Fibroblast of gingiva (primary cell): ENCODE measurements at places on chromosomes 4 and X.

DNA sequence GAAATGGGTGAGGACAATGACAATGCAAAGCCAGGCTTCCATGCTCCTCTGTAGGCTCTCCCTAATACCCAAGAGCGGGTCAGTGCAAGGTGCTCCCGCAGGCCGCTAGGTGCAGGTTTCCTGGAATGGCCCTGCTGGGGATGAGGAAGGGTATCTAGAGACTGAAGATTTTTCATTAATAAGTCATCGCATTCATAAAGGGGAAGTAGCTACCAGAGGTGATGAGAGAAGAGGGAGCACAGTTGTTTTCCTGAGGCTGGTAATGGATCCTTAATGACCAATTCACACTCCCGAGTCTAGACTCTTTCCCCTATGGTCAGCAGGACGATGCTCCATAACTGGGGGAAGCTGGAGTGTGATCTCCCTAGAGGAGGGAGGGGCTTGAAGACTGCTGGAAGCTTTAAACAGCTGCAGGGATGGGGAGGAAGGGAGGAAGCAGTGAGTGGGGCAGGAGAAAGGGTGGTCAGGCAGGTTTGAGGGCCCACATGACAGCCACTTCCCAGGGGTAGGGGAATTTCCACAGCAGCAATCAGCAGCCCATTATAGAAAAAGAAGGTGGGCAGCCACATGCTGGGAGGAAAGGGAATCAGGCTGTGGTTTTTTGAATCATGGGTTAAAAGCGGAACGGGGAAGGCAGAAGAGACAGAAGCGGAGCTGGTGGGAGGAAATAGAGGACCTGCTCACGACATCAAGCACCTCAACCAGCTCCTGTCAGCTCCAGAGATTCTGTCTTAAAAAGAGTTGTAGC lies 10.2 kb upstream of the ATP6AP2 start:
- DNase-seq, result no peak

DNA sequence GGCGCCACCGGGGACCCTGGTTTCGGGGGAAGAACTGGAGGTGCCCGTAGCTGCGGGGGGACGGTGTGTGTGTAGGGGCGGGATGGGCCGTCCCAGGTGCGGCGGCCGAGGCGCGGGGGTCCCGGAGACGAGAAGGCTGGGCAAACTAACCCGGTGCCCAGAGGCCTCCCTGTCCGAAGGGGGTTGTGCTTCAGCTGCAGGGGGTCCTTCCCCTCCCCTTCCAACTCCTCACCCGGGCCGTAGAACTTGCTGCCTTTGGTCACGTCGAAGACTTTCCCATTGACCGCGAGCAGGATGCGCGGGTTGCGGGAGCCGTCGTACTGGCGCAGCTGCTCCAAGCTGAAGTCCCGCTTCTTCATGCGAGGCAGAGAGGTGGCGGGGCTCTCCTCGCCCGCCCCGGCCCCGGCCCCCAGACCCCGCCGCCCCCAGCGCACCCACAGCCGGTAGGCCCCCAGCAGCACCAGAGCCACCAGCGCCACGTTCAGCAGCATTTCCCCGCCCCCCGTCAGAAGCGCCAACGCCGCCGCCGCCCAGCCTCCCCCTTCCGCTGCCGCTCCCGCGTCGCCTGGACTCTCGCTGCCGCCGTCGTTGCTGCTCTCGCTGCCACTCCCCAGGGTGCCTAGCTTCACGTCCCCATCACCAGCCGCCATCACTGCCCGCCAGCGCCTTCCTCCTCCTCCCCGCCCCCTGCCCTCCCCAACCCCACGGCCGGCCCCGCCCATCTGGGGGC lies at the start of gene PGRMC2:
Gene PGRMC2 (minus strand): TSS at position 673 of the 730 bp plus-strand sequence. CDS start 23 bp downstream, at position 650.
- peak; percentile 35 for DNase-seq

- DNase-seq, result no peak
These were observed 2.8 kb downstream of the AMELX start for GRCh38 chrX:11296051-11296450.

DNA sequence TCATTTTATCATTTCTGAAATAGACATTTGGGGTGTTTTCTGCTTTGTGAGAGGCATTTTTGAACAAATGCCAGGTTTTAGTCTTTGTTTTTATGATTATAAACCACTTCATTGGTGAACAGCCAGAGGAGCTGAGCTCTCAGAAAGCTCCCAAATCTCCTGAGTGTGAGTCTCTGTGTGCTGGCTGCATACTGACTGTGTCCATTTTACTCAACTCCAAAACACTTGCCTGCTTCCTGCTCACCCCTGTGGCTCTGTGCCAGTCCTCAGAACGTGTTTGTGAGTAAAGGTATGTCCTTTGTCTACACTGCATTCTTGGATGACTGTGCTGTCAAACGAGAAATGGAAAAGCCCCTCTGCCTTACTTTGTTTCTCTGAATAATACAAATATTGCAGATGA lies 5.4 kb upstream of the LRAT start:
- no peak for DNase-seq

DNA sequence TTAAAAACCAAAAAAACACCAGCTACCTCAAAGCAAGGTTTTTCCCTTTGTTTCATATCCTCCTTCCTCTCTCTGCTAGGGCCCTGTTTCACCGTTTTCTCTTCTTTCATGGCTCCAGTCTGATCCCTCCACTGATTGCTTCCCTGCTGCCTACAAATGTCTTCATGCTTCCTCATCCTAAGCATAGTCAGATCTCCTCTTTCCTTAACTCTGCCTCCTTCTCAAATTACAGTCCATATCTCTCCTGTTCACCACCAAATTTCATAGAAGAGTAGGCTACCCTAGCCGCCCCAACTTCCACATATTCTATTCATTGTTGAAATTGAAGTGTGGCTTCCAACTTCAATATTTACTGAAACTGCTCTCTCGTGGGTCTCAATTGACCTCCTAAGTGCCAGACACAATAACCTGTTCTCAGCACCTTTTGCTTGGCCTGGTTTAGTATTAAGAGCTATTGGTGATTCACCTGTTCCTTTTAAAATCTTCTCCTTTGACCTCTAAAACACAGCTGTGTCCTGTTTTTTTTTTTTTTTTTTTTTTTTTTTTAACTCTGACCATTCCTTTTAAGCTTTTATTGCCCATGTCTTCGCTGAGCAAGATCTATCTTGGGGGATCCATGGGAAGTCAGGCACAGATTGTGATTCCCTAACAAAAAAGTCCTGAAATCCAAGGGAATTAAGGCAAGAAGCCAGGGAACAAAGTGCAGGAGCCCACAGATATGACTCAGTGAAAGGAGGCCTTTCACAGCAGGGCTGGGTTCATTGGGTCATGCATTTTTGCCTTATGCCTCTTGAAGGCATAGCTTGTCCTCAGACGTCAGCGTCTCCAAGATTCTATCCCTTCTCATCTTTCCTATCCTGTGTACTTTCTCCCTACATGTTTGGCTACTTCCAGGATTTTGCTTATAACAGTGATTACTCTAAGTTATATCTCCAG lies 85.4 kb downstream of the RPS3A start:
- peak; percentile 79 for DNase-seq

GRCh38 chr4:168487282-168488035 lies 7.2 kb upstream of the DDX60L start:
- DNase-seq, result no peak

GRCh38 chr4:5137927-5138326 lies 86.6 kb downstream of the STK32B start:
- no peak for DNase-seq

DNA sequence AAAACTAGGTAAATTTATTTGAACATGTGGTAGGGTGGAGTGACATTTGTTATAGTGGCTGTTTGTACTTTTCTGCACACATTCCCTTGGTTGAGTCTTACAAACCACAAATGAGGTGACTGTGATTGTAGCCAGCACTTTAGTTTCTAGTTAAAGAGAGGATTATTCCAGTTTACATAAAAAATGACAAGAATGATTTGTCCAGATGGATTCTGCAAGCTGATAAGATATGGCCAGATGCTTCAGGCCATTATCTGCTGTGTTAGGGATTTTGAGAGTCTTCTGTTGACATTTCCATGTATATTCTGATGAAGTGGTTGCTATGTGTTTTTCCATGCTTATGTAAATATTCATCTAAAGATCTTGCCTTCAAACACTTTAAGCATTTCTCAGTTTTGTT lies 31.0 kb upstream of the PDE5A start:
- peak; percentile 2 for DNase-seq

- DNase-seq, result no peak
These were observed 227.0 kb downstream of the C4orf33 start for GRCh38 chr4:129322920-129323319.

DNA sequence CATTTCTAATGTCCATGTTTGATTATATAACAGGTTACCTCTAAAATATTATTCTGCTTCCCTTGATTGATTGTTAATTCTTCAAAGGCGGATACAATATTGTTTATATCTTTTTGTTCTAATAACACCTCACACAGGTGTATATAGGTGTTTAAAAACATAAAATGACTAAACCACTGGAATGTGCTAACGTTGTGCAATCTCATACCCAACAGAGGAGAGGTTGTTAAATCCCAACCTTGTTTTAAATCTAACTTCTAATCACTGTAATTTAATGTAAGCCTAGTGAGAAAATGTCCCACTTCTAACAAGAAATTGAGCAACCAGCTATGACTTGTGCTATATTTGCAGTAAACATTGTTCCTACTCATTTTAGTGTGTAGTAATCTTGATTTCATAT lies 1.3 kb downstream of the ODAM start:
- DNase-seq, result no peak

DNA sequence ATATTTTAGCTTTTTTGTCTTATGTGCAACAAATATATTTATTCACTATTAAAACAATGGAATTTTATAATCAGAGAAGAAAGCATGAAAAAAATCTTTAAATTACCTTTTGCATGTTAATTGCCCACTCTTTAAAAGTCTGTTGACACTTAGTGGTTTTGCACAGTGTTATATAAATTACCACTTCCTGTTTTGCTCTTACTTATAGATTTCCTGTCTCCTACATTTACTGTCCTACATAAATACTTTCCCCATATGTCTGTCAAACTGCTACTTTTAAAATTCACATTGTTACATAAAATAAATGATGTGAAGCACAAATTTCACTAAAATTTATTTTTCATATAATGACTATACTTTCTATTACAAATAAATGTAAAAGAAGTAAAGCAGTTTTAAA lies 161.1 kb upstream of the NDST4 start:
- DNase-seq, result no peak

DNA sequence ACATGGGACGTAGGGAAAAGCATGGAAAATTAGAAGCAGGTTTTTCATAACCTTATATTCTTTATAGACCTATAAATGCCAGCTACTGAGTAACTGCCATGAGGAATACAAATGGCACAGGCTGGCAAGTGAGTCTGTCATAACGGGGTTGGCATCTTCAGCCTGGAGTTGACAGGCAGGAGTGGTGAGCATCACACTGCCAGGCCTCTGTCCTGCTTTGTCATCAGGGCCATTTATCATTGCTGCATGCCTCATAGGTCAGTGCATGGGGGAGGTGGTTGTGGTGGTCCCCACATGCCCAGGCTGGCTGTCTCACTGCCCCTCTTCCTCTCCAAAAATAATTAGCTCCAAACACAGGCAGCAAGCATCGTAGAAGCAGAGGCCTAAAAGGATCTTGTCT lies 72.5 kb downstream of the LNX1 start:
- no peak for DNase-seq

- DNase-seq, result no peak
These were observed 74.4 kb downstream of the RTL5 start for GRCh38 chrX:72057331-72057730.

DNA sequence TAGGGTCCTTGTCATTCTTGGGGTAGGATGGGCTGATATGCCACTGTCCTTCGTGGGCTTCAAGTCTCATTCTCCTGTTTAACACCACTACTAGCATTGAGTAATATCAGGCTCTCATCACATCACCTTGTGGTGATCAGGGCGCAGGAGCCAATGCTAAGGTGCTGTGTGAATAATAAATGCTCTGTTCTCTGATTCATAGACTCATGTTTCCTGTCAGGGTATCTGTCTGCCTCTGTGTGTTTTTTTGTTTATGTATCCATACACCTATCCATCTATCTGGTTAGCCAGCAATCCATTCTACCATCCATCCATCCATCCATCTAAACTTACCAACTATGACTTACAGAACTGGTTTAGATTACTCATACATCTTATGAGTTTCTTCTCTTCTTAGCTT lies 525.1 kb upstream of the ATOH1 start:
- no peak for DNase-seq

DNA sequence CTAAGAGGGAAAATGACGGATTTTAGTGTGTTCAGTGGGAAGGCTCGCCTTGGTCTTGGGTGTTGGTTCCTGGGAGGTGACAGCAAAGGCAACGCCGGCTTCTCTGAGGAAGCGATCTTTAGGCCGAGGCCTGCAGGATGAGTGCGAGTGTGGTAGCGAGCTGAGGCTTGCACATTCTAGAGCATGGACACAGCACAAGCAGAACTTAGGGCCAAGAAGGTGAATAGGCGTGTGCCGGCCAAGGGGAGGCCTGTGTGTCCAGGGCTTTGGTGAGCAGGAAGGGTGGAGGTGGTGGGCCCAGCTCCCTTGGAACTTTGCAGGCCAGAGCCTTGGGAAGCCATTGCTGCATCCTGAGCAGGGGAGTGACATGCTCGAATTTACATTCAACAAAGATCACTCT lies 67.9 kb downstream of the TNIP2 start:
- DNase-seq, result no peak

DNA sequence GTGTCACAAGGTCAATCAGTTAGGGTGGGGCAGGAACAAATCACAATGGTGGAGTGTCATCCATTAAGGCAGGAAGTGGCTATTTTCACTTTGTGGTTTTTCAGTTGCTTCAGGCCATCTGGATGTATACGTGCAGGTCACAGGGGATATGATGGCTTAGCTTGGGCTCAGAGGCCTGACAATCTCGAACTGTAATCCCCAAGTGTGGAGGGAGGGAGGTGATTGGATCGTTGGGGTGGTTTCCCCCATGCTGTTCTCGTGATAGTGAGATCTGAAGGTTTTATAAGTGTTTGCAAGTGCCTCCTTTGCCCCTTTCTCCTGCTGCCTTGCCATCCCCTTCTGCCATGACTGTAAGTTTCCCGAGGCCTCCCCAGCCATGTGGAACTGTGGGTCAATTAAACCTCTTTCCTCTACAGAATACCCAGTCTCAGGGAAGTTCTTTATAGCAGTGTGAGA lies 36.7 kb upstream of the STS start:
- no peak for DNase-seq

DNA sequence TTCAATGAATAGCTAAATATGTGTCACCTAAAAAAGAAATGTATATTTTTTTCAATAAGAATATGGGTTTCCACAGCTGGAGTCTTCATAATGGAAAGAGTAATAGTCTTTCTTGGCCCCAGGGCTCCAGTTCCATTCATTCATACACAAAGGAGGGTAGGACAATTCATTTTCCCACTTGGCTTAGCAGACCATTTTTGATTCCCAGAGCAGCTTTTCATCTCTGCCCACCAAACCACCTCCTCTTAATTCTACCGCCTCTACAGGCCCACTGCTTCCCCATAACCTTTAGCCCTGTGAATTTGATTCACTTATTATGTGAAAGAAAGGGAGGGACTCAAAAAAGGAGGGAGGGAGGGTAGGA lies 129.9 kb upstream of the PAK3 start:
- DNase-seq, result no peak

- DNase-seq, result peak; percentile 23
These were observed 178.4 kb downstream of the TECRL start for GRCh38 chr4:64230709-64231310.

DNA sequence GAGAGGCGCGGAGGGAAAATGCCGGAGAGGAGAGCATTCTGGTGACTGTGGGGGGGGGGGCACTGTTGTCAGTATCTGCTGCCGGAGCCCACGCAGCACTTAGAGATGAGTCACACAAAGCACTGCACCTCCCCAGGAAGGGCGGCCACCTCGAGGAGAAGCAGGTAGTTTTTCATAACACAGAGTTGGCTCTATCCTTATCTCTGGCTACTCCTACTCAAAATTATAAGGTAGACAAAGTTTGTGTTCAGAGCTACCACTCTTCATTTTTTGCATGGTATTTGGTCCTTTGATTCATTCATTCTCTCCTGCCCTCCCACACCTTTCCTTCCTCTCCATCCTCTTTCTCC lies 76.2 kb upstream of the SCOC start:
- no peak for DNase-seq
